ENCODE measurements at places on chromosomes 4 and X.
A peak's percentile ranks its signal among the peaks of the same experiment; 100 is the strongest.

DNA sequence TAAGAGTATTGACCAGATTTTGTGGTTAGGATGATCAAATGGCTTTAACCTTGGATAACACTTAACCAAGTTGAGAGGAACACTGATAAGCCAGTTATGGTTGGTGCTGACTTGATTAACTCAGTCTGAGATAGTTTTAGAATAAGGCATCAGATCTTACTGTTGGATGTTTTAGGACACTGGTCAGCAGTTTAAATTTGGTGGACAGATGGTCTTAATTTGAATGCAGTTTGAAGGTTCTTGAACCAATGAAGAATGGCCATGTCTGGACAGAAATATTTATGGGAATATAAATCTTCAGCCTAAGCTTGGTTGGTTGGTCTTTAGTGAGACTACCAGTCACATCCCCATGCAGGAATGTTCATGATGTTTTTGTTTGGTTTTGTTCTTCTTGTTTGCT lies 2.6 kb upstream of the GIMD1 start:
- no peak for DNase-seq

GRCh38 chr4:67522230-67522629 lies 23.1 kb downstream of the CENPC start:
- no peak for DNase-seq

DNA sequence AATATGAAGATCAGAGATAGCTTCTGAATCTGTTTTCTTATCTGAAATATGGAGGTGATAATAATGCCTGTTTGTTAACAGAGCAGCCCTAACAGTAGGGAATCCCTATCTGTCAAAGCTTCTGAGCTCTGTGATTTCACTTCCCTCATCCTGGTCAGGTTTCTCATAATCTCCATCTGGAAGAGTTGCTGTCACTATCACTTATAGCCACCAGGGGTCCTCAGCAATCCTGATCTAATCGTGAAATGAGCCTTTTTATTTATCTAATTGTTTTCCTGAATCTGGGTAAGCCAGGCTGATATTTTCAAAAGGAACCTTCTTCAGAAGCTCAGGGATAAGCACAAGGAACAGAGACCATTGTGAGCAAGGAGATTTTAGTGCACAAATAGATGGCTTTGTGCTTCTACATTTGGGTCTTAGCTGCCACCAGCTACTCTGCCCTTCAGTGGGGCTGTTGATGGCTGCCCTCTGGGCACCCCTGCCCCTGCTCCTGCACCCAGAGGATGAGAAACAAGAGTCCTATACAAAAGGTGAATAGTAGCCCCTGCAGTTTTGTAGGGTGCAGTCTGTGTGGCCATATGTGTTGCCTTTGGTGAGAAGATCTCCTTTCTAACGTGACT lies 196.4 kb upstream of the RADX start:
- DNase-seq: peak; percentile 26

GRCh38 chr4:149493492-149493891 lies 322.2 kb downstream of the IQCM start:
- DNase-seq: no peak

- DNase-seq: no peak
These were observed 89.7 kb downstream of the TET2 start for GRCh38 chr4:105236202-105236915.

GRCh38 chr4:117134386-117134785 lies 49.0 kb upstream of the TRAM1L1 start:
- peak; percentile 91 for DNase-seq

DNA sequence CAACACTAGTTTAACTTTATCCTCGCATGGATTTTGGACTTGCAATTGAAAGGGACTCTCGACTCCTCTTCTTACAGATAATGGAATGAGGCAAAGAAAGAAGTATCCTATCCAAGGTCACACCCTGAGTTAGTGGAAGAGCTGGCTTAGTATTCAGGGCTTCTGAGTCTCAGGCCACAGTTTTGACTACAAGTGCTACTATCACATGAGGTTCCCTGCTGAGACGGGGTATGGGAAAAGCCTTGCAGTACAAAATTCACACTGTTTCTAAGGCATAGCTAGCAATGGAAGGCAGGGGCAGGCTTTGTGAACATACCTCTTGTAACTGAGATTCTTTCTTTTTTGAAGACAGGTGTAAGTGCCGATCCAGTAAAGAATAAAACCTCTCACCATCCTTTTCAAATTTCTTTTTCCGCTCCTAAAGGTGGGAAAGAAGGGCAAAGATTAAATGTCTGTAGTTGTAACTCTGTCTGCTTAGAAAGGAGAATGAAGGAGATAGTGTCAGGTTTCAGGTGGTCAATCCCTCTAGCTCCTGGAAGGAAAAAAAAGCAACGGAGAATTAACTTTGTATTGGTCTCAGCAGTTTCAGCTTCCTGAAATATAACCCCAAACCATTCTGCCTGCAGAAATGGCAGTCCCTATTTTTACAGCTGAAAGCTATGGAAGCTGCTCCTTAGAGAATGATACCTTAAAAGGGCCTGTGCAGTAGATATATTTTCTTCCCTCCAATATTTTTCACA lies 199.0 kb downstream of the OPHN1 start:
- no peak for DNase-seq

- DNase-seq: no peak
These were observed 48.0 kb downstream of the SEPTIN11 start for GRCh38 chr4:76997532-76997931.

DNA sequence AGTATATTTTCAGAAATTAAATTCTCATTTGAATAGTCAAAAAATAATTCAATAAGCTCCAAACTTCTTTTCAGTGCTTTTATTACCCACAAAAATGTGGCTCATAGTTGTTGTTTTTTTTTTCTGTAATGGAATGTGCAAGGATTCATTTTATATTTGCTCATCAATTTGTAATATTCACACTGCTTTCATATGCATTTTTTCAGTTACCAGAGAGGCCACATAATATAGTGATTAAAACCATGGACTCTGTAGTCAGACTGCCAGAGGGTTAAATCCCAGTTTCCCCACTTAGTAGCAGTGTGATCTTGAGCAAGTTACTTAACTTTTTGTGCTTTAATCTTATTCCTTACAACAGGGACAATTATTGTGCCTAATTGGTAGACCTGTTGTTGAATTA lies 64.5 kb downstream of the FAM9B start:
- no peak for DNase-seq

- DNase-seq: no peak
These were observed 96.2 kb upstream of the SPRY1 start for GRCh38 chr4:123300222-123301039.

DNA sequence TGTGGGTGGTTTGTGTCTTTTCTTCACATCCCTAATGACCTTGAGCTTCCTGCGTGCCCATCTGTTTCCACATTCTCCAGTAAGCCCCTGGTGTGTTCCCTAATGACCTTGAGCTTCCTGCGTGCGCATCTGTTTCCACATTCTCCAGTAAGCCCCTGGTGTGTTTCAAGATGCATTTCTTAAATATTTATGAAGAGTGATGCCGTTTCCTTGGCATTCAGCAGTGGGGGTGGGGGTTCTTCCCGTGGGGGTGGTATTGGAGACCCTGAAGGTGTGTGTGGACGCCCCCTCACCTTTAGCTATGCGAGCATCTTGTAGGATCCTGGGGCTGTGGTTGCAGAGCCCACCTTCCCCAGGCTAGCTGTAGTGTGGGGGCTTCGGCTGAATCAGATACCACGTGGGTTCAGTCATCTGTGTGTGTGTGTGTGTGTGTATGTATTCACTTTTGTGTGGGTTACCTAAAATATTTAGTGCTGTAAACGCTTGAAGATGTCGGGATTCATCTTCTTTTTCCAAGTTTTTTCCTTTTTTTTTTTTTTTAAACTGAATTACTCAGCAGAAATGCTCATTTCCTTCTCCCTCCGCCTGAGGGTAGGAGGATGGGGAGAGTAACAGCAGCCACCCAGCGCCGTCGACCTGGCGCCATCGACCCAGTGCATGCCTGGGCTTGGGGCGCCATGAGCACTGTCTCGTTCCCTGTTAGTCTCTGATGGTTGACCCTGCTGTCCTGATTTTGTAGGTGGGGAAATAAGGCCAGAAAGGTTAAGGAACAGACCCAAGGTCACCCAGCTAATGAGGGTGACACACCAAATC lies 9.9 kb downstream of the NSG1 start:
- no peak for DNase-seq

GRCh38 chr4:83569987-83570386 lies 34.1 kb downstream of the GPAT3 start:
- no peak for DNase-seq

DNA sequence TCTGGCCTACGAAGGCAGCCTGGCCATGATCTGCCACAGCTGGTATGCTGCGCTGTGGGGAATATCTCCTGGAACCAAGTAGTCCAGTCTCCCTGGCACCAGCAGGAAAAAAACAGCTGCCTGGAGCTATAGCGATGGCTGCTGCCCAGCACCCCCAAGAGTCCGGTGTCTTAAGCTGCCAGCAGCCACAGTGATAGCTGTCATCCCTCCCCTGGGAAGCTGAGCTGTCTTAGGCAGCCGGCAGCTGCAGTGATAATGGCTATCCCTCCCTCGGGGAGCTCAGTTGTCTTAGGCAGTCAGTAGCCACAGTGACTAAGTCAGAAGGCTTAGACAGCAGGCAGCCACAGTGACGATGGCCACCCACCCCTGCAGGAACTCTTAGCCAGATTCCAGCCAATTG lies 205.1 kb downstream of the STPG2 start:
- DNase-seq: no peak

- DNase-seq: peak; percentile 8
These were observed 151.8 kb downstream of the CCNG2 start for GRCh38 chr4:77308843-77309242.

DNA sequence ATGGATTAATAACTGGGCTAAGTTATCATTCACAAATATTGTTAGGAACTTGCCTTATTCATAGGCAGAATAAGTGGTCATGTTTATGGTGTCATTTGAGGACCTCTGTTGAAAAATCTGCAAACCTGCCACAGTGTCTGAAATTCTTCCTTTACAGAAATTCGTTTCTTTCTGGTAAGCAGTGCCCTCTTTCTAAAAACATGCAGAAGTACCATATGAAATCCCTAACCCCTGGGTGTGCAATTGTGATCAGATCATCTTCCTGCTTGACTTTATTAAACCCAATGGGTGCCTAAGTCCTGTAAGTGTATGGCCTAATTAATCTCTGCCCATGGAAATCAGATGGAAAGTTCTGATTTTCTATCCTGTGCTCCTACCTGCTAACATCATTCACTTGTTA lies 4.4 kb upstream of the HTATSF1 start:
- no peak for DNase-seq

GRCh38 chr4:144647095-144647561 lies 1.2 kb downstream of the HHIP start:
- peak; percentile 75 for DNase-seq

DNA sequence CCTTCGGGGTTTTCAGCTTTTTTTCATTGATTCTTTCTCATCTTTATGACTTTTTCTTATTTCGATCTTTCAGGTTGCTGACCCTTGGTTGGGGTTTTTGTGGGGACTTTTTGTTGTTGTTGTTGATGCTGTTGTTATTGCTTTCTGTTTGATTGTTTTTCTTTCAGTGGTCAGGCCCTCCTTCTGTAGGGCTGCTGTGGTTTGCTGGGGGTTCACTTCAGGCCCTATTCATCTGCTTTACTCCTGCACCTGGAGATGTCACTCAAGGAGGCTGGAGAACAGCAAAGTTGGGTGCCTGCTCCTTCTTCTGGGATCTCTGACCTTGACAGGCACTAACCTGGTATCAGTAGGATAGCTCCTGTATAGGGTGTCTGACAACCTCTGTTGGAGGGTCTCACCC lies 39.9 kb upstream of the PCDH18 start:
- DNase-seq: no peak

- no peak for DNase-seq
These were observed 147.1 kb downstream of the NAA11 start for GRCh38 chr4:79178760-79179159.

Measured in astrocyte of the spinal cord (primary cell).